ENCODE measurements at places on chromosomes 6 and 20.
A peak's percentile ranks its signal among the peaks of the same experiment; 100 is the strongest.

DNA sequence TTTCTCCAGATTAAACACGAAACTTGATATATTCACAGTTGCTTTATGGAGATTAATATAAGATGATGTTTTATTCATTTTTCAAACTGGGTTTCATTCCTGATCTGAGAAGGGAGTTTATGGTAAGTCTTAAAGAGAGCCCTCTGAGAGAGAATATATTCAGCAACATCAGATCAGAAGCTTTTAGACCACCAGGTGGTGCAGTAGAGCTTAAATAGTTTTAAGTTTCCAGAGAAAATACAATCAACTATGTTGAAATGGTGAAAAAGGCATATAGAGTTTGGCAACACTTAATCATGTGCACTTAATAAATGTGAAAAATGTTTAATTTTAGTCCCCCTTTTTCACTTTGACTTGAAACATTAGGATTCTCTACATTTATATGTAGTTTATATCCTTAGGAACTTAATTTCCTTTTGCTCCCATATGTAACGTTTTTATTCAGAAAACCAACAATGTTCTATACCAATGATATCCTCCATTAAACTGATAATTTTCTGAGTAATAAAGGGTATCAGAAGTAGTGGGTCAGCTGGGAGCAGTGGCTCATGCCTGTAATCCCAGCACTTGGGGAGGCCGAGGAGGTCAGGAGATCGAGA is 86.4 kb upstream of the CLDN20 start:
- peak; percentile 61 for DNase-seq

- DNase-seq, result no peak
Measured at GRCh38 chr20:50038574-50038991, 55.8 kb downstream of the SNAI1 start.

GRCh38 chr20:48209102-48209501 is 423.8 kb upstream of the SULF2 start:
- DNase-seq, result no peak

- no peak for DNase-seq
Measured at GRCh38 chr20:21129861-21130260, 4.0 kb downstream of the KIZ start.

DNA sequence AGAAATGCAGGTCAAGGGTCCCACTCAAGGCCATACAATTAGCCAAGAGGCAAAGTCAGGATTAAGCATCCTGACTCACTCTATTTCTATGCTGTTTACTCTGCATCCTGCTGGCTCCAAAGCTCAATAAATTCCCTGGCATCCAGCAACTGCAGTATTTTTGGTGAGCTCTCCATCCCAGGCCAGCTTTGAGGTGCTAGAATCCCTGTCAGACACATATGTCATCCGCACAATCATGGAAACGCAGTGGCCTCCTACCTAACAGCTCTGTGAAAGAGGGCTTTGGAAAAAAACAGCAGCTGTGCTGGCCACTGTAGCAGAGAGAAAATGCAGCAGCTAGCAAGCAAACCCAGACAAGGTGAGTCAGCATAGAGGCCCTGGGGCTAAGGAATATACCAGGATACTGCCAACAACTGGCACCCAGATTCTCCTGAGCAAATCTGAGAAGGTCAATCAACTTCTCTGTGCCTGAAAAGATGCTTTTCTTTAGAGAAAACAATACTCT is 58.4 kb downstream of the ANKEF1 start:
- DNase-seq, result no peak

DNA sequence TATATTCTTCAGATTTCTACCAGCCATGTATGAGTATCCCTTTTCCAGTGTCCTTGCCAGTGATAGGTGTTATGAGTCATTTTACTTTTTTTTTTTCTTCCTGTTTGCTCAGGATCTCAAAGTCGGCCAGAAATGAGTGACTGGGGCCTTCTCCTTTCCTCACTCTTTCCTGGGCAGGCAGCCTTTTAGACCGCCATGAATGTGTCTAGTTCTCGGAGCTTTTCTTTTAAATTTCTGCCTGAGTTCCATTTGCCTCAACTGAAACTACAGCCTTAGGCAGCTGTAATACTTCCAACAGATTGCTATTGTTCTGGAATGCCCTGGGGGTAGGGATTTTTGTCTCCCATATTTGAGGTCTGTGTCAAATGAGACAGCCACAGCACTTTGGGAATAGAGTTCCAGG is 83.7 kb downstream of the STXBP5 start:
- no peak for DNase-seq

Data from CD4-positive, alpha-beta T cell treated with Interleukin-12 subunit alpha and Interleukin-12 subunit beta, for 1 hour (primary cell).